ENCODE measurements at places on chromosomes 2 and 18. TPM values are rescaled to one million over a fixed set of nuclear protein-coding genes. Genes with fewer than 3 reads are reported as not detected.

Gene ERMN
- not detected for total RNA-seq

Gene CCDC74A
- 4.7 TPM for total RNA-seq

Gene LOXHD1
- total RNA-seq = under 0.01 TPM

Gene OTOS
- not detected for total RNA-seq

DNA sequence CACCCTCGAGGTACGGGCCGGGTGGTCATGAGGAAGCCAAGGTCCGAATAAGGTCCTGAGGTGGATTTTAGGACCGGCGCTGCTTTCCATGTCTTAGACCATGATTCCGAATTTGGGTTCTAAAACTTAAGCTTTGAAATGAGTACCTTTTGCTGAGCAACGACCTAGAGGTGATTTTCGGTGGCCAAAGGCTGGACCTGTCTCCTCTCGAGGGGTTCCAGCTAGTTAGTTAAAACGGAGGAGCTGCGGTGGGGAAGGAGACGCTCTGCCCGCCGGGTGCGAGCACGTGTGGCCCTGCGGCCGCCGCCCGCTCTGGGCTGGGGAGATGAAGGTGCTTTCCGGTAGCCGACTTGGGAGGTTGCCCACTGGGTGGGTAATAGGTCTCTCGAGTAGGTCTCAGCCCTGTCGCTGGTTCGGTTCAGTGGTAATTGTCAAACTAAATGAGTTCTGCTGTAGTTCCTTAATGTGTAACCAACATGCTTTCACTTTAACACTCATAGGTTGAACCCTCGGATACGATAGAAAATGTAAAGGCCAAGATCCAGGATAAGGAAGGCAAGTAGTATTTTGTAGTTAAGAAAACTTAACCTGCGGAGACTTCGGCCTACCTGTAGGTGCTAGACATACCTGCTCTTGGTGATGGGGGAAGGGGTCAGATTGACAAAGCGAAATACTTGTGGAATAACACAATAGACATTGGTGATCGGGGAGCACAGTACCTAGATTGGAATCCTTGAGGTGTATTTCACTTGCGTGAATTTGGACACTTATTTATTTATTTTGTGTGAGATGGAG lies 572 bp downstream of the RPS27A start:
- peak; percentile 34 for DNase-seq

- DNase-seq = no peak
Observed at GRCh38 chr2:50582164-50582563, 449.8 kb downstream of the NRXN1 start.

- DNase-seq = no peak
Observed at GRCh38 chr2:180707175-180707883, 273.1 kb upstream of the UBE2E3 start.

Gene RNU2-63P
- total RNA-seq = not detected

DNA sequence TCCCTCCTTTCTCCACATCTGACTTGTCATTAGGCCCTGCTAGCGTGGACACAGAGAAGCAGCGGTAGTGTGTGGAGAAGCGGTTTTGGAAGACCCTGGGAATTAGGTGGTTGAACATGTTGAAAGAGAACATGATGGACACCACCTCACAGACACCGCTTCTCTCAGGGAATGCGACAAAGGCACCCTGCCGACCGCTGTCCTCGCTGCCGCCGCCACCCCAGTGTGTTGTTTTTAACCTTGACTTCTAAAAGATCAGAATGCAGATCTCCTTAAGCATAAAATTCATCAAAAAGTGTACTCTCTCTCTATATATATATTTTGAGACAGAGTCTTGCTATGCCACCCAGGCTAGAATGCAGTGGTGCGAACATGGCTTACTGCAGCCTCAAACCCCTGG lies 33.2 kb downstream of the AQP4 start:
- DNase-seq = no peak

- no peak for DNase-seq
Observed at GRCh38 chr18:275486-275885, 7.6 kb upstream of the THOC1 start.

Gene PAX8
- 1.3 TPM for total RNA-seq

Gene KCNK3
- total RNA-seq = under 0.01 TPM

DNA sequence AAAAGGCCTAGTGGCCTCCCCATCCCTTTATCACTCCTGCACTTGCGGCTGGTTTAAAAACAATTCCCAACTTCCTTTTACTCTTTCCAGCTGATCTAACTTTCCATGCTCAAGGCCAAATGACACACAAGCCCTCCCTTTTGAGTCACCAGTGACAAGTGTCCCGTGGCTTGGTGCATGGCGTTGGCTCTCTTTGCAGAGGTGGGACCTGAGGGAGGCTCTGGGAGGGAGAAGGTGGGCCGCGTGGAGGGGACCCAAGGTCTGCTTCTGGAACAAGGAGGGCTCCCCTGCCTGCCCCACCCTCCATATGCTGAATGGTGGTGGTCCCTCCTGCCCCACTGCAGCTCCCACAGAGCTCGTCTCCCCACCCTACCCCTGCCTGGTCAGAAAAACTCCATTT lies 30.8 kb upstream of the HPCAL1 start:
- no peak for DNase-seq

Gene CFAP53
- under 0.01 TPM for total RNA-seq

DNA sequence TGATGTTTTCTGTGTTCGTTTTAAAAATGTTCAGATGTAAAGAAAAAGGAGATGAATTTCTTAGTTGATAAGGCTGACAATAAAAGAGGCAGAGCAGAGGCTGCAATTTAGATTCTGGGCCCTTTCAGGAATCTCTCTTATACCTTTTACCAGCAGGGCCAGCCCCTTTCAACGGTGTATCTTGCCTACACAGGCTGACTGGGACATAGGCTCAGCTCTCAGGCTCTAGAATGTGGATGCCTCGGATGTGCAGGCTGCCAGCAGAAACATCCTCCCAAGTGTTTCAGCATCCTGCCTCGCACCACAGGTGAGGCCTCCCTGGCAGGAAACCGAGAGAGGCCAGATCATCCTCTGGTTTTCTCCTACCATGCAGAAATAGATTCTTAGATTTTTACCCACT lies 3.4 kb downstream of the C2orf80 start:
- DNase-seq = no peak

Gene KIAA2012
- total RNA-seq = under 0.01 TPM

GRCh38 chr2:58063641-58064040 lies 17.0 kb downstream of the VRK2 start:
- DNase-seq = peak; percentile 84

Gene TMEFF2
- not detected for total RNA-seq

Gene ABCG8
- not detected for total RNA-seq

GRCh38 chr18:23231340-23232021 lies 96.2 kb downstream of the CABLES1 start:
- peak; percentile 94 for DNase-seq

Gene DCDC2C
- total RNA-seq = not detected

Gene ST6GAL2
- 5.2 TPM for total RNA-seq

- no peak for DNase-seq
Observed at GRCh38 chr2:169146220-169146619, 76.9 kb downstream of the DHRS9 start.

Gene UGT1A3
- not detected for total RNA-seq

Gene ASXL3
- under 0.01 TPM for total RNA-seq

Gene EN1
- total RNA-seq = under 0.01 TPM

DNA sequence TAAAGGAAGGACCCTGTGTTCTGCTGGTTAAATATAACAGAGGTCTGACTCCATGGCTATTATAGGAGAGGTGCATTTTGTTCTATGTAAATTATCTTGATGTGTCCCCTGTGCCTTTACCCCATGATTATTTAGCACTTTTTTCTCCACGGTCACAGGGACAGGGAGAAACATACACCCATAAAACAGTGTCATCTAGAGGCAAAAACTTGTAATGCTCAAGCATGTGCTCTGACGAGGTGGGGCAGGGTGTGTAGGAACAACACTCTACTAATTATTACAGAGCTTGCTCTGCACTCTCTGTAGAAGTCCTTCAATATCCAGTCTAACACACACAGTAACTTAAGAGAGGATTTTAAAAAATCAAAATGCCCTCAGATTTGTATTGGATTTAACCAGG lies 187.9 kb downstream of the NEDD4L start:
- DNase-seq = peak; percentile 39

Measured in fibroblast of villous mesenchyme (primary cell).